Calu3 (cell line): ENCODE measurements at places on chromosomes 6 and 20. TPM values are rescaled to one million over a fixed set of nuclear protein-coding genes. Genes with fewer than 3 reads are reported as not detected.

- no peak for DNase-seq
- no peaks in the 10 kb centered on the region for H3K4me1 ChIP-seq
- no peaks in the 10 kb centered on the region for H3K36me3 ChIP-seq
- no peak overlapping the region for H3K4me3 ChIP-seq
- no peak overlapping the region for H3K27ac ChIP-seq
Measured at GRCh38 chr20:23396950-23397627, 24.2 kb downstream of the NAPB start.

GRCh38 chr20:33460711-33461110 lies 17.1 kb upstream of the SNTA1 start:
- no peak overlapping the region for H3K27ac ChIP-seq
- H3K4me3 ChIP-seq: no peak overlapping the region

GRCh38 chr6:108598305-108598863 lies 37.7 kb downstream of the FOXO3 start:
- no peak for DNase-seq
- H3K36me3 ChIP-seq: peaks cover 11% of the 10 kb centered on the region
- no peaks in the 10 kb centered on the region for H3K27me3 ChIP-seq
- H3K4me3 ChIP-seq: no peak overlapping the region
- H3K27ac ChIP-seq: no peak overlapping the region

GRCh38 chr6:53566755-53567154 lies 21.9 kb upstream of the GCLC start:
- no peak overlapping the region for H3K4me3 ChIP-seq
- no peak for DNase-seq
- peaks cover 17% of the 10 kb centered on the region for H3K4me1 ChIP-seq
- no peak overlapping the region for H3K27ac ChIP-seq
- no peaks in the 10 kb centered on the region for H3K27me3 ChIP-seq

GRCh38 chr6:167588920-167589614 lies 237.6 kb upstream of the AFDN start:
- no peak overlapping the region for H3K27ac ChIP-seq
- H3K4me1 ChIP-seq: no peaks in the 10 kb centered on the region
- no peak for DNase-seq
- peaks cover 23% of the 10 kb centered on the region for H3K27me3 ChIP-seq
- H3K36me3 ChIP-seq: no peaks in the 10 kb centered on the region

GRCh38 chr6:24924580-24925356 lies 11.0 kb downstream of the RIPOR2 start:
- peaks cover 8% of the 10 kb centered on the region for H3K4me1 ChIP-seq
- no peaks in the 10 kb centered on the region for H3K36me3 ChIP-seq
- no peak overlapping the region for H3K4me3 ChIP-seq

DNA sequence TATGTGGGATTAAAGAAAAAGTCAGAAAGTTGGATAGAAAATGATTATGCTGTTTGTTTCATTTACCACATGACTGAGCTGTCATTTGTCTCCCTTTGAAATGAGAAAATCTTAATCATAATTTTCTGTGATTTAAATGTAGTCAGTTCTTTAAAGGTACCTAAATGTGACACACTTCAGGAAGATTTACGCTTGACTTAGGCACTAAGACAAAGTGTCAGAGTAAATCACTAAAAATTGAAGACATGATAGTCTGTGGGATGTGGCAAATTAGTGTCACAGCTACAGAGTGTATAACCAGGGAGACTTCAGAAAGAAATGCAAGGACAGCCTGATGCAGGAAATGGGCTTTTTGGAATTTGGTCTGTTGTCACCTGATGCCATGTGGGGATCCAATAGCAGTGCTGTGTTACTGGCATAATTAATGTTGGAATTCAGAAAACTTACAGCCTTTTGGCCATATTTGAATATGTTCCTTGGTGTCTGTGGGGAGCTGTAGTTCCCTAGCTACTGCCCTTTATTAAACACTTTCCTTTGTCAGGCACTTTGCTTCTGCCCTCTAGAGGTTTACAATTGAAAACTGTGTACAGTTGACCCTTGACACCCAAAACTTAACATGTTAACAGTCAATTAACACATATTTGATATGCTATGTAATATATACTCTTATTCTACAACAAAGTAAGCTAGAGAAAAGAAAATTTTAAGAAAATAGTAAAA lies 493.8 kb downstream of the UTRN start:
- no peaks in the 10 kb centered on the region for H3K36me3 ChIP-seq
- no peak for DNase-seq

GRCh38 chr6:136945711-136946121 lies 23.6 kb downstream of the SLC35D3 start:
- H3K27me3 ChIP-seq: peaks cover 13% of the 10 kb centered on the region
- no peak overlapping the region for H3K27ac ChIP-seq
- H3K4me3 ChIP-seq: no peak overlapping the region
- no peaks in the 10 kb centered on the region for H3K36me3 ChIP-seq

- peaks cover 9% of the 10 kb centered on the region for H3K4me1 ChIP-seq
- H3K4me3 ChIP-seq: peak overlapping the region; percentile 70
- no peak overlapping the region for H3K27ac ChIP-seq
- peaks cover 28% of the 10 kb centered on the region for H3K27me3 ChIP-seq
Measured at GRCh38 chr20:50071039-50071888, 41.7 kb downstream of the UBE2V1 start.

DNA sequence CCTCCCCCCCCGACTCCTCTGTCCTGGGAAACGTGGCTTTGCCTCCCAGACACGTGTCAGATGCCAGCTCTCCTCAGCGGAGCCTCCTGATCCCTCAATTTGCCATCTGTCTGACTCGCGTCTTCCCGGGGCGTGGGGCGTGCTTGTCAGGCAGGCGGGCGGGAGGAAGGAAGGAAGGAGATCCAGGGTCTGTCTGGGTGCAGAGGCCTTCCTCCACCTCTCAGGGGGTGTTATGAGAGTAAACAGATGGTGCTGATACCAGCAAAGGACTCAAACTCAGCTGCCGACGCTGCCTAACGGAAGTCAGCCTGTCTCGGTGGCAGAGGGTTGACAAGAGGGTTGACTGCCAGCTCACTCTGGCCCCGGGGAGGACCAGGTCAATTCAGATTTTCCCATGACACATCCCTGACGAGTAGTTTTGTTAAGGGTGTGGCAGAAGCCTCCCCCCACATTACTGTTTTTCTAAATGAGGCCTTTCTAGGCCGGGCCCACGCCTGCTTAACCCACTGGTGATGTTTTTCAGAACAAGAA lies 17.0 kb downstream of the UQCC2 start:
- H3K4me1 ChIP-seq: peaks cover 9% of the 10 kb centered on the region
- H3K36me3 ChIP-seq: peaks cover 95% of the 10 kb centered on the region
- H3K27ac ChIP-seq: peak overlapping the region; percentile 23
- no peak overlapping the region for H3K4me3 ChIP-seq

DNA sequence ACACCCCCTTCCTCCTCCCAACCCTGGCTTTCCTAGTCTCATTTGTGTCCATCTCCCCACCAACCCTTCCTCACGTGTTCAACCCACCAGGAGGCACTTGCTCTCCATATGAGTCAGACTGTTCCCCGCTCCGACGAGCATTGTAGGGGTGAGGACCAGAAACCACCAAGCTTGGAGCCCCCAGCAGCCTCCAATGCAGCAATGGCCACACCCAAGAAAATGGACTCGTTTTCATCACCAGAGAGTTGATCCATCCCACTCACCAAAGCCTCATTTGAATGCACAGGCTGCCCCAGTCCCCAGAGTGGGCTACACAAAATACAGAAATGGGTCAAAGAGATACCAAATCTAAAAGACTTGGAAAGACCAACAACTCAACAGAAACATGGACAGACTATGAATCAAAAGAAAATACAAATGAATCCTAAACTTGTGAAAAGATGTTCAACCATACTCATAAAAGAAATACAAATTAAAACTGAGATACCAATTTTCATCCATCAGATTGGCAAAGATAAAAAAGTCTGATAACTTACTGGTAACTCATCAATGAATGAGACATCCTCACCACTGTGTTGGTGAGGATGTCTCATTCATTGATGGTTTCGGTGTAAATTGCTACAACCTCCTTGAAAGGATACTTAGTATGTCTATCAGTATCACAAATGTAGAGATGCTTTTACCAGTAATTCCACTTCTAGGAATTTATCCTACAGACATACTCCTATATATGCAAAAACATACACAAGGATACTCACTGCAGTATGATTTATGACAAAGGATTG lies 68.1 kb downstream of the TRERF1 start:
- H3K27me3 ChIP-seq: peaks cover 29% of the 10 kb centered on the region
- H3K27ac ChIP-seq: no peak overlapping the region
- no peak overlapping the region for H3K4me3 ChIP-seq
- no peaks in the 10 kb centered on the region for H3K36me3 ChIP-seq
- no peaks in the 10 kb centered on the region for H3K4me1 ChIP-seq

DNA sequence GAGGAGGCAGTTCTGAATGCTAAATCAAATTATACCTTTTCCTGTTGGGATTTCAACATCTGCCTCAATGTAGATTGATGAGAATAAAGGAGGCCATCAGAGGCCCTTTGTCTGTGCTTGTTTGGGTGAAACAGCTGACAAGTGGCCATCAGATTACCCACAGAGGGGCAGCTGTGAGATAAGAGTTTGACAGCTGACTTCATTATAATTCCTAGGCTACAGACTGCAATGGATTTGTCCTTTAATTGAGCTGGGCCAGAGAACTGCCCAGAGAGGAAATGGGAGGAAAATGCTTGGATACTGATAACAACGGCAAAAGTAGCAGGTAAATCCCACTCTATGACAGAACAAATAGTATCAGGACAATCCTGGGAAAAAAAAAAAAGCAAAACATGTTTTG lies 649.4 kb downstream of the HDGFL1 start:
- no peak for DNase-seq
- H3K4me3 ChIP-seq: no peak overlapping the region
- no peaks in the 10 kb centered on the region for H3K27me3 ChIP-seq
- no peaks in the 10 kb centered on the region for H3K4me1 ChIP-seq
- H3K36me3 ChIP-seq: no peaks in the 10 kb centered on the region

GRCh38 chr6:7255918-7256317 lies 57.1 kb downstream of the SSR1 start:
- H3K27ac ChIP-seq: no peak overlapping the region
- peaks cover 8% of the 10 kb centered on the region for H3K4me1 ChIP-seq
- no peak overlapping the region for H3K4me3 ChIP-seq
- peaks cover 8% of the 10 kb centered on the region for H3K36me3 ChIP-seq

DNA sequence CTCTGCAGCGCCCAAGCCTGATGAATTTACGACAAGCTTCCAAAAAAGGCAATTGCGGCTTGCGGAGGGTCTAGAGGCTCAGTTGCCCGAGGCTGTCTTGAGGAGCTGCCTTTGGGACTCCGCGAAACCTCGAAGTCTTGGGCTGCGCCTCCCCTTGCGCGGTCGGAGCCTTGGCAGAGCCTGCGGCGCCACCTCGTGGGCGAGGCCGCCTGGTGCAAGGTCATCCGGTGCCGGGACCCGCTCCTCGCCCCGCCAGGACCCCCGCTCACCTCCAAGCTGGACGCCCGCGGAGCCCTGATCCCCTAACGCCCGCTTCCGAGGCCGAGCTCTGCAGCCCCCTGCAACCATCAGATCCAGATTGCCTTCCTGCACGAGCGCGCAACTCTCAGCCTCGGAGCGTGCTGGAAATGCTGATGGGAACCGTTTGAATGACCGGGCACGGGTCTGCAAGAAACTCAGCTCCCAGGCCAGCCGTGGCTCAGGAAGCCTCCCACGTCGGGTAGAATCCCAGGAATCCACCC lies 14.9 kb upstream of the FAM210B start:
- H3K4me3 ChIP-seq: peak overlapping the region; percentile 43
- H3K27me3 ChIP-seq: peaks cover 73% of the 10 kb centered on the region
- no peak overlapping the region for H3K27ac ChIP-seq
- peak; percentile 73 for DNase-seq
- peaks cover 12% of the 10 kb centered on the region for H3K4me1 ChIP-seq

GRCh38 chr6:134111726-134112125 lies 59.3 kb upstream of the SLC2A12 start:
- H3K36me3 ChIP-seq: peaks cover 7% of the 10 kb centered on the region
- no peak overlapping the region for H3K27ac ChIP-seq
- H3K27me3 ChIP-seq: peaks cover 23% of the 10 kb centered on the region
- no peak overlapping the region for H3K4me3 ChIP-seq
- H3K4me1 ChIP-seq: no peaks in the 10 kb centered on the region

DNA sequence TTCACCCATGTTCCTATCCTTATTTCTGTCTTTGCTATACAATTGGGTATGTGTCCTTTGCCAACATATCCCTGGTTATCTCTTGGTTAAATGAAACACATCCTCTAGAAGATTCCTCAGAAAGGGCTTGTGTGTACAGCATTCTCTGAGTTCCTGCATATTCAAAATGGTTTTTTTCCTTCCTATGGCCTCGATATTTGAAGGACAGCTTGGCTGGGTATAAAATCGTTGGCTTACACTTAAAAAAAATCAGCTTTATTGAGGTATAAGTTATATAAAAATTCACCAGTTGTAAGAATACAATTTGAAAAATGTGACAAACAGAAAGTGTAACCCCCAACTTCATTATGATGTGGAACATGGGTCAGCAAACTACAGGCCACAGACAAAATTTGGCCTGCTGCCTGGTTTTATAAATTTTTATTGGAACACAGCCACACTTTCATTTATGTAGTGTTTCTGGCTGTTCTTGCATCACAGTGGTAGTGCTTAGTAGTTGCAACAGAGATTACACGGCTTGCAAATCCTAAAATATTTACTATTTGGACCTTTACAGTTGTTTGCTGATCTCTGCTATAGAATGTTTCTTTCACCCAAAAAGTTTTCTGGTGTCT lies 16.7 kb downstream of the PCMT1 start:
- H3K4me3 ChIP-seq: no peak overlapping the region
- H3K36me3 ChIP-seq: peaks cover 20% of the 10 kb centered on the region
- DNase-seq: no peak
- peaks cover 9% of the 10 kb centered on the region for H3K4me1 ChIP-seq

DNA sequence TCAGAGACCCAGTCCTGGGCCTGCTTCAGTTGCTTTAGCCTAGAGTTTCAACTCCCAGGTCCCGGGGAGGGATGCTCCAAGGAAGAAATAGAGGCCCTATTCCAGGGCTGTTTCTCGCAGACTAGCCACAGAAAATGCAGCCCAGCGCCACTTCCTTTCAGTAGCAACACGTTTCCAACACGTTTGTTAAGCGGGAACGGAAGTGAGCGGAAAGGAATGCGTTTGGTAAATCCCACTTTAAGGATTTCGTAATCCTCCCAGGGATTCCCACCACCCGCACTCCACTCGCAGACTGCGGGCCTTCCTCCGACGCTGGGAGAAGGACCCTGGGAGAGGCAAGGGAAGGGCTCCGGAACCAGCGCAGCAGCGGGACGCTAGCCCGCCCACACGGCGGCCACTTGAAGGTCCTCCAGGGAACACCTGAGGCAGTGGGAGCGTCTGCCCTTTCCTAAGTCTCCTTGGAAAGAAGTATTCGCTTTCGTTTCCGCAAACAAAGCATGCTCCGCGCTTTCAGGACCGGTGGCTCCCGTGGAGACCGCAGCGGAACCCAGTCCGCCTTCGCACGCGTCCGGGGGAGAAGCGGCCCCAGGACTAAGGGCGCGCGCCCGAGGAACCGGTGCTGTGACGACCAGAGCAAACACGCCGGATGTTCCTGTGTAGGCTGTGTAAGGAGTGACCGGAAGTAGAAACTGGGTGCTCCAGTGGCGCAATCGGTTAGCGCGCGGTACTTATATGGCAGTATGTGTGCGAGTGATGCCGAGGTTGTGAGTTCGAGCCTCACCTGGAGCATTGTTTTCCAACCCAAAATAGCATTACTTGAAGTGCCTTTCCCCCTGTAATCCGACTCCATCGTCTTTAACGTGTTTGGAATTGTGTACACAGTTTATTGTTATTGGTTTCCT lies 227.6 kb upstream of the PRSS16 start:
- no peaks in the 10 kb centered on the region for H3K27me3 ChIP-seq
- H3K27ac ChIP-seq: peak overlapping the region; percentile 99
- peaks cover 16% of the 10 kb centered on the region for H3K4me1 ChIP-seq
- peak; percentile 91 for DNase-seq

The RGS17 gene
- 0.64 and 0.78 TPM in 2 replicates for total RNA-seq

The BPIFA3 gene
- total RNA-seq: not detected in 2 replicates

The SPATA25 gene
- 3.8 and 5.8 TPM in 2 replicates for total RNA-seq

The ARFGAP1 gene
- 127 and 146 TPM in 2 replicates for total RNA-seq

The LY6G6D gene
- total RNA-seq: not detected in 2 replicates

The CPXM1 gene
- total RNA-seq: 0.14 and 0.29 TPM in 2 replicates

The DLK2 gene
- total RNA-seq: 0.59 and 0.86 TPM in 2 replicates
